ENCODE measurements at places on chromosomes 3 and 15. TPM values are rescaled to one million over a fixed set of nuclear protein-coding genes. Genes with fewer than 3 reads are reported as not detected.

DNA sequence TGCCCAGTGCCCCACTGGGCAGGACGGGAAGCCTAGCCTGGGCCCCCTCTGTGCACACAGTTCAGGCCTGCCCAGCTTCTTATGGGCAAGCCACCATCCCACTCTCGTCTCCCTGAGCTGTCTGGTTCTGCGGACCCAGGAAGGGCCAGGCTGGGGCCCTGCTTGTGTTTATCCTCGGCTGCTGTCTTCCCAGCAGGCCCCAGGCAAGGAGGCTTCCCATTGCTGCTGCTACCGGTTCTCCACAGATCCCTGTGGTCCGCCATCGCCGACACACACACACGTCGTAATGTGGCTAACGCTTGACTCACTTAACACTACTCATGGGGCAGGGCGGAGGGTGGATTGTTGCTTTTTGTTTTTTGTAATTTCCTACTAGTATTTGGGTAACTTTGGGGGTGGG is 52.4 kb upstream of the SLC6A1 start:
- DNase-seq = no peak

DNA sequence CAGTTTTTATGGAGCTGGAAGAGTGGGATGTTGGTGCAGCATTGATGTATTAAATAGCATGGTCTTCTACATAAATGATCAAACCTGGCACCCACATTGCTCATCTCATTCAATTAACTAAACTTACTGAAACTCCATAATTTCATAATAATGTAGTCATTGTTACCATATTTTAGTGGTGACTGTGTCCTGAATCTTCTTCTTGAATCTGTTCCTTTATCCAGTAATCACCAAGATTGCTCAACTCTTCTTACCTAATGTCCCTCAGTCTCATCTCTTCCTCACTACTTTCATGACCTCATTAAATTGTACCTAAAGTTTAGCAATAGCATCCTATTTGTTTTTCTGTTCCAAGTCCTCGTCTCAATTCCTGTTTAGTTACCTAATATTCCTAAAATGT is 69.8 kb downstream of the FGF7 start:
- DNase-seq = no peak

- peak; percentile 24 for DNase-seq
These were observed 162.7 kb downstream of the STT3B start for GRCh38 chr3:31695280-31696008.

The BFSP2 gene
- not detected for total RNA-seq

- DNase-seq = no peak
These were observed 573.0 kb downstream of the MECOM start for GRCh38 chr3:169090559-169090958.

GRCh38 chr3:136211547-136211946 is 15.4 kb upstream of the MSL2 start:
- no peak for DNase-seq

Data from HT-29 (cell line).